ENCODE measurements at places on chromosomes 5 and 9.

DNA sequence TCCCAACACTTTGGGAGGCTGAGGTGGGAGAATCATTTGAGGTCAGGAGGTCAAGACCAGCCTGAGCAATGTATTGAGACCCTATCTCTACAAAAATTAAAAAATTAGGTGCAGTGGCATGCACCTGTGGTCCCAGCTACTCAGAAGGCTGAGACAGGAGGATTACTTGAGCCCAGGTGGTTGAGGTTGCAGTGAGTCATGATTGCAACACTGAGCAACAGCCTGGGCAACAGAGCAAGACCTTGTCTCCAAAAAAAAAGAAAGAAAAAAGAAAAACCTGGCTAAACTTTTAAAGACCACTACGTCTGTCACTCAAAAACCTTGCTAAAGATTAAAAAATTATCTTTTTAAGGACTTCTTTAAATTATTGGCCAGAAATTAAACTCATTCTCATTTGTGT lies 59.8 kb upstream of the ABCA1 start:
- no peak for DNase-seq

- no peak for DNase-seq
Observed at GRCh38 chr5:179275381-179275878, 69.8 kb downstream of the ADAMTS2 start.

DNA sequence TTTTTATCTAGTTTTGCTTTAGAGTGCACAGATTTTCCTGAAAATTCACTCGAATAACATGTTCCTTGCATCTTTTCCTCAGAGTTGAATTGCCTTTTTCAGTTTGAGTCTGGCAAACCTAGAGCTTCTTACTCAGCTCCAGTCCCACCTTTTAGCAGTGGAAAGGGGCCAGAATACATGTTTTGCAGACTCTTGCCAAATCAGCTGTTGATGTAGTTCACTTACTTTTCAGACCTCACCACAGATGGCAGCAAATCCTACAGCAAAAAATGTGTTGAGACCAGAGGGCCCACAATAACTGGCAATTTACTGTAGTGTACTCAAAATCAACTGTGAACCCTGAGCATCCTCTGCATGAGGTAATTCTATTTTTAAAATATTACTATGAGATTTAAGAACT lies 545.2 kb upstream of the ACO1 start:
- DNase-seq, result no peak

- no peak for DNase-seq
Observed at GRCh38 chr9:73121375-73121935, 30.2 kb upstream of the ANXA1 start.

GRCh38 chr9:132878695-132879456 lies at the start of gene SPACA9:
Gene SPACA9 (plus strand): TSS chr9:132878898. CDS start chr9:132883948, 5,050 bp downstream.
- no peak for DNase-seq

- DNase-seq, result no peak
Observed at GRCh38 chr9:86665416-86665815, 281.9 kb downstream of the GAS1 start.

DNA sequence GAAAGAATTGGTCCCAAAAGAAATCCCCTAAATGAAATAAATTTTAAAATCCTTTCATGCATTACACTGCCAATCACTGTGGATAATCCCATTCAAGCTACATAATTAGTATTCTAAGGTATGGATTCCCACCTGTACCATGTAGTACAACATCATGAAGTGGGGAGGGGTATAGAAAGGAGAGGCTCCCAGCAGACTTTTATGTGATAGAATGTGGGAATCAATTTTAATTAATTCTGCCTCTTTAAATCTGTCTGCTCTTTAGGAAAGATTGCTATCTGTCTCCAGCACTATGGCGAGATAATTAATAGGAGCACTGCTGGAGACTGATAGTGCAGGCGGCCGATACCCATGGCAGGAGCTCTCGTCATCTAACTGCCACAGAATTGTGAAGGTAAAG lies 95.4 kb downstream of the CDH12 start:
- DNase-seq, result no peak

- DNase-seq, result no peak
Observed at GRCh38 chr9:35548571-35548970, 56.5 kb upstream of the TESK1 start.

DNA sequence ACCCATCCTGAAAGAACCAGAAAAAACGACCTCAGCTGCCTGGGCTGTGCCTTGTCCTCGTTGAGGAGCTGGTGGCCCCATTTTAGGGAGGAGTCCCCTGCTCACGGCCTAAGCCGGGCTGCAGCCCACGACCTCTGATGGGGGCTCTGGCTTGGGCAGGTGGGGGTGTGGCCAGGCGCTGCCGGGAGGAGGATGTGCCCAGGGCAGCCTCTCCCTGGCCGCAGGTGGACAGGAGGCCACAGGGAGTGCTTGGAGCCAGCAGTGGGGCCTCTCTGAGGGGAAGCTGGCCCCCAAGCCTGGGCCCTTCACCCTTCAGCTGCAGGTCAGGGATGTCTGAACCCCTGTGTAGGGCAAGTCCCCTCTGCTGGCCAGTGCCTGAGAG lies 2.5 kb downstream of the DIPK1B start:
- no peak for DNase-seq

DNA sequence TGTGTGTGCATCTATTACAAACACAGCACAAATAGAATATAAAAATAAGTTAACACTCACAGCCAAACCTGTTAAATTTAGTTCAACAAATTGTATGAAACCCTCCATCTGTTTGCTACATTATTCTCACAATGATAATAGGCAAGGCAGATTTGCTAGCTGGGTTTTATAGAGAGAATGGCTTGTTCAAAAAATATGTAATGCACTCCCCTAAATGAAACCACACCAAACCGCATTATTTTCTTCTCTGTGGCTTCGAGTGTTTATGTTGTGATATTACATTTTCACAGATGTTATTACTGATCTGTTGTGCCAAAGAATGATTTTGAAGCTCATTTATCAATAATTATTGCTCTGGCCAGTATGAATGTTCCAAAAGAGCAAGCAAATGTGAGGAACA lies 92.9 kb downstream of the SPATA31D1 start:
- no peak for DNase-seq

- no peak for DNase-seq
Observed at GRCh38 chr9:28155671-28156070, 582.4 kb upstream of the C9orf72 start.

DNA sequence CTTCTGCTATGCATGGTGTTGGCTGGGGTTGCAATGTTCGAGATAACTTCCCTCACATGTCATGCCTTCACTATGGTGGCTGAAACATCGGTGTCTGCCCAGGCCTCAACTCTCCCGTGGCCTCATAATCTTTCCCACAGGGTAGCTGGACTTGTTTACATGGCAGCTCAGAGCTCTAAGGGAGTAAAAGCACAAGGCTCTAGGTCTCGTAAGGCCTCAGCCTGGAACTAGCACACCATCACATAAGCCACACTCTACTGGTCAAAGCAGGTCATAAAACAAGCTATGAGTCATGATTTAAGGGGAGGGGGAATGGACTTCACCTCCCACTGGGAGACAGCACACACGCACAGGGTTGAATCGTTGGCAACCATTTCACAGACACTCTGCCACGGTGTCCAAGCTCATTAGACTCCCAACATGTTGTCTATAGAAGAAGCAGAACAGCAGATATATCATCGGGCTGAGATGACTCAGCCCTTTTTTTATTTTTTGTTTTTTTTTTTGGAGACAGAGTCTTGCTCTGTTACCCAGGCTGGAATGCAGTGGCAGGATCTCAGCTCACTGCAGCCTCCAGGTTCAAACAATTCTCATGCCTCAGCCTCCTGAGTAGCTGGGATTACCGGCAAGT lies 66.8 kb upstream of the IL17B start:
- no peak for DNase-seq

GRCh38 chr9:110728058-110728457 lies 59.5 kb downstream of the MUSK start:
- DNase-seq, result no peak

DNA sequence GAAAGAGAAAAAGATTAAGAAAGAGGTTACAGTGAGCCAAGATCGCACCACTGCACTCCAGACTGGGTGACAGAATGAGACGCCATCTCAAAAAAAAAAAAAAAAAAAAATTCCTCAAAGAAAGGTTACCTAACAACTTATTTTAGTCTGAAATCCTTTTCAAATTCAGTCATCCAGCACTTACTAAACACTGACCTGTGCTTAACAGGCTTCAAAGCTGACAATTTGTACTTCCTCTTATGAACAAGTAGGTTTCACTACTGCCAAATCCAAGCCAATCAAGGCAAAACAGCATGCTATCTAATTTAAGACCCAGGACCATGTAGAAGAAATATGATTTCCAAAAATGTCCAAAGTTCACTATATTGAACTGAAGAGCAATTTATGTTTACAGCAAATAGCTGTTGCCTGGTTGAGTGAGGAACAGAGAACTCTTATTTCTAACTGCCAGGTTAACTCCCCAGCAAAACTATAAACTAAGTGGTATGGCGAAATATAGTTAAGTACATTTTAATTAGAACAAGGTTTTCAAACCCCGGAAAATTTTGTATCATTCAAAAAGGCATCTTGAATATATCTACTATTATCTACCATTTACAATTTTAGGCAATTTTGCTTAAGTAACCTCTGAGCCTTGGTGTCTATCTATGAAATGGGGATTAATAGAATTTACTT lies 13.4 kb downstream of the PWWP2A start:
- no peak for DNase-seq

DNA sequence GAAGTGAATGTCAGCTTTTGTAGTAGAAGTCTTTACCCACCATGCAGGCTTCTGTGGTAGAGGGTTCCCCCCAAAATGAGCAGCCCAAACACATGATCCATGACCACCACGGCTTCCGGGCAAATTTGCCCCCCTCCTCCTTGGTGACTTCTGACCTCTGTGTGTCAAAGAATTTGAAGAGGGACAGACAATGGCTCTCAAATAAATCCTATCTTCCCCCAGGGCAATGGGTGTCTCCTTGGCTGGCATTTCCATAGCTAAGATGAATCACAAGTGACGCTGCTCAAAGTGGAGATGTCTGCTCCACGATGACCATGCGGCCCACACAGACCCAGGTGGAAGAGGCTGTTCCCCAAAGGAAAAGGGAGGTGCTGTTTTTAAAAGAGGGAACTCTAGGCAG lies 30.2 kb upstream of the BOD1 start:
- no peak for DNase-seq

DNA sequence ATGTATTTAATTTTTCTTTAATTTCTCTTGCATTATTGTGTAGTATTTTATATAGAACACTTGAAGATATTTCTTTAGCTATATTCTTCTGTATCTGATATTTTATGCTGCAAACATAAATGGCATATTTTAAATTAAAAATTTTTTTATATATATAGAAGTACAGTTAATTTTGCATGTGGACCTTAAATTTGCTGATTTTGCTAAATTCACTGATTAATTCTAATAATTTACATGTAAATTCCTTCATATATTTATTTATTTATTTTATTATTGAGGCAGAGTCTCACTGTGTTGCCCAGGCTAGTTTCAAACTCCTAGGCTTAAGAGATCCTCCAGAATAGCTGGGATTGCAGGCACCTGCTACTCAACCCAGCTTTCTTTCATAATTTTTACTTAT lies 276.9 kb downstream of the PRR16 start:
- no peak for DNase-seq

DNA sequence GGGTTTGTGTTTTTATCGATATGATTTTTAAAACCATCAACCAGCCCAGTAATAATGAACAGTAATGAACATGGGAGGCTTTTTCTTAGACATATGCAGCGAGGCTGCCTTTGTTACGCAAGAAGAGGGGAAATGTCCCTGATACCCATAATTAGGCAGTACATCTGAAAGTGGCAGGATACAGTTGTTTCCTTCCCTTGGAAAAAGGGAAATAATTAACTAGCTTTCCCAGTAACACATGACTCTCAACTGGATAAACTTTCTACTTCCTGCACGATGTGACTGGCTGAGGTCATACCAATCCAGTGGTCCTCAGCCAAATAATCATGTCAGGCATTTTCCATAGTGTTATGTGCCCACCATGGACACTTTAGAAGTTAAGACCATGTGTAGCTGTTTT lies 431.6 kb upstream of the C9orf72 start:
- DNase-seq, result no peak

DNA sequence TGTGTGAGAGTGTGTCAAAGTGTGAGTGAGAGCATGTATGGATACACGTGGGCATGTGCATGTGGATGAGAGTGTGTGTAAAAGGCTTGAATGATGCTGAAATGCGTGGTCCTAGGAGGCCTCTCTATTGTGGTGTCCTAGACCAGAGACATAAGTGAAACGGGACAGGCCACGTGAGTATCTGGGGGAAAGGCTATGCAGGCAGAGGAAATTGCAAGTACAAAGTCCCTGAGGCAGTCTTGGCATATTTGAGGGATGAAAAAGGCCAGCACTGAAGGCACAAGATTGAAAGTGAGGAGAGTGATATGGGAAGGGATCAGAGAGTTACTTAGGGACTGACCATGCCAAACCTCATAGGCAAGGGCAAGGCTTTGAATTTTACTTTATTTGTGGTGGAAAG lies 67.2 kb upstream of the CCDC152 start:
- no peak for DNase-seq

- DNase-seq, result no peak
Observed at GRCh38 chr5:111461255-111461671, 51.1 kb downstream of the STARD4 start.

DNA sequence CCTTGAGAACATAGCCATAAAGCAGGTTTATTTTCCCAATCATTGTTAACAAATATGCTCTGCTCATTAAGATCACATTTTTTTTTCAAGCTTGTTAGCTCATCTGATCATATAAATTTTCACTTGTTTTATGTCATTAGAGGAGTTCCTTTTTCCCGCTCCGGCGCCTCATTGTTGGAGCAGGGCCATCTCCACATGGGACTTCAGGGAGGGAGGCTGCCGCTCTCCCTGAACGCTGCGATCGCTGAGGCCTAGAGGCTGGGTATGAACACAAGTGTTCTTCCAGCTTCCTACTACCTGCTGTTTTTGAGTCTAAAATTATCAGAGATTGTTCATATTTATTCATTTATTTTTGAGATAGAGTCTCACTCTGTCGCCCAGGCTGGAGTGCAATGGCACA lies 246.9 kb downstream of the MPDZ start:
- DNase-seq, result no peak

DNA sequence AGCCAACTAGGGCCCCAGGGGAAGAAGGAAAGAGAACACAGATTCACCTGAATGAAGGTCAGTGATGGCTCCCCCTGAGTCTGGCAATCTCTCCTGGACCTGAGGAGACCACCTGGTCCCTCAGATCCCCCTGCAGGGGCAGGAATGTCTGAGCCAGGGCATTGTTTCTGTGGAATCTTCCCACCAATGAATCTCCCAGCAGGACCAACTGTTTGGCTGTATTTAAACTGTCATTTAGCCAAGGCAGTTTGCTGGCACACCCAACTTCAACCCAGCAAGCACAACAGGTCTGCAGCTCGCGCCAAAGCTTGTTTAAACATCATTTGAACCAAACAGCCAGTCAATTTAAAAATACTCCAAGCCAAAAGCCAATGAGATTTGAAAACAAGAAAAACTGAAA lies 92.6 kb downstream of the SH3TC2 start:
- no peak for DNase-seq

DNA sequence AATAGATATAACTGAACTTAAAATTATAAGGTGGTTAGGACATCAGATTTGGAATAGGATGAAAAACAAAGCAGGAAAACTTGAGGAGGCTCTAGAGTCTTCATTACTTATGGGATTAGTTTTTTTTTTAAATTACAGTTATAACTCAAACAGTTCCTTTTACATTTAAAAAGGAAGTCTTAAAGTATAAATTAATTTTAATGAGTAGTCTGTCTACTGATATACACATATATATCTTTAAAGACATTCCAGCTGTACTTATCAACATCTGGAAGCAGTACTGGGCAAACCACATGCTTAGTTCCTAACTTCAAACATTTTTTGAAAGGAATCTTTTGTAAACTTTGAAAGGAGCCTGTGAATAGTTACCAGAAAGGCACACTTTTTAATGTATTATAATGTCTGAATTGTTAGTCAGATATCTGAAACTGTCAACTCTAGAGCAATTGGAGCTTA lies 6.0 kb downstream of the ACTBL2 start:
- DNase-seq, result no peak
